ENCODE measurements at places on chromosomes 16 and 17. TPM values are rescaled to one million over a fixed set of nuclear protein-coding genes. Genes with fewer than 3 reads are reported as not detected.

The ASPA gene
- total RNA-seq = 2.2 TPM

GRCh38 chr16:50924759-50925545 lies 183.1 kb downstream of the CYLD start:
- DNase-seq = no peak

GRCh38 chr17:30534938-30535921 lies 58.0 kb downstream of the GOSR1 start:
- no peak for DNase-seq

DNA sequence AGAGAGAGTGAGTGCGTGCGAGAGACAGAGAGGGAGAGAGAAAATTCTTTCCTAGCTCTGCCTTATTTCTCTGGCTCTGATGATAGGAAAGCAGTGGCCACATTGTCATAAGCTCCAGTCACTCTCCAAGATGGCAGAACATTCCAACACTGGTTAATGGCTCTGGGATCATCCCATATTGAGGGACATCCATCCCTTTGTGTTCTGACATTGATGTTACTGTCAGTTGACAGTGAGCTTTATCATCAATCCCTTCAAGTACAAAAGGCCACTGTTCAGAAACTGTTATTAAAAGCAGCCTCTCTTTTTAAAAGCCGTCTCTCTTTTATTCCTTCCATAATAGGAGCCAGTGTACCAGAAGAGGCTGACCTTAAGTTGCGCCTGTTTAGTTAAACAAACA lies 1084.9 kb upstream of the RBFOX1 start:
- DNase-seq = no peak

DNA sequence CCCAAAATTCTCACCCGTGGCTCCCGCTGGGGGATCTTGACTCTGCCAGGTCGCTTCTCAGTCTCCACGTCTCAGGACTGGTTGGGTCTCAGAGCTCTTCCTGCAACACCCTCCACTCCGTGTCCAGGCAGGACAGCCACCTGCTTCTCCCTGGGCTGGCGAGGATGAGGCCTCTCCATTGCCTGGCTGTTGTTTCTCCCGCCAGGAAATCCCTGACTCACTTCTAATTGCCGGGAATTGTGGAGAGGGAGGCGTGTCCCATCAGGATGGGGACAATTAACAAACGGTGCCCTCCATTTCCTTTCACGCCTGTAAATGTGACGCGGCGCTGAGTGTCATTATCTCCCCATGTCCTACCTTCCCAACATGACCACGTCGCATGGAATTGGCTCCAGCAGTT lies 204.5 kb downstream of the RBFOX3 start:
- no peak for DNase-seq

The CETP gene
- not detected for total RNA-seq

GRCh38 chr16:76956394-76956793 lies 234.6 kb upstream of the MON1B start:
- no peak for DNase-seq

The KRT20 gene
- total RNA-seq = not detected

- no peak for DNase-seq
Observed at GRCh38 chr17:81111066-81111465, 54.2 kb upstream of the PVALEF start.

DNA sequence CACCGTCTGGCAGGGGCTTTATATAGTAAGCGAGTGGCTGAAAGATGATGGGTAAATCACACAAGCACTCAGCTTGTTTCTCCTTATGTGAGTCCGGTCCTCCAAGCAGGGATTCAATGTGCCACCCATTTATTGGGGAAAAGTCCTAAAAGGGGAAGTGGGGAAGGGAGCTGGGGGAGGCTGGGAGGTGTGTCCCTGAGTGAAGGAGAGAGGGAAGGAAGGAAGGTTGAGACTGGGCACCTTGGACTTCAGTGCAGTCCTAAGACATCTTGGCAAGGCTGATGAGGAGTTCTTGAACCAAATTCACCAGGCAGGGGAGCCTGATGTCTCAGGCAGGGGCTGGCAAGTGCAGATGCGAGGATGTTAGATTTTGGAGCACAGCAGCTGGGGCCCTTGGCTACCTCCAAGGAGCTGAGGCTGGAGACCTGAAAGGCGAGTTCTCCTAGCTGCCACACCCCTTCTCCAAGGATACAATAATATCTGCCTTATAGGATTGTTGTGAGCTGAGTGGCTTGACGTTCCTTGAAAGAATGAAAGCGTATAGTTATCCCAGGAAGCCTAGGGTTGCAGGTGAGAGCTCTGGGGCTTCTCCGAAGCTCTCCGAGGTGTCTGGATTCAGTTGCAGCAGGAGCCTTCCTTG lies 23.0 kb upstream of the CYLD start:
- DNase-seq = no peak

DNA sequence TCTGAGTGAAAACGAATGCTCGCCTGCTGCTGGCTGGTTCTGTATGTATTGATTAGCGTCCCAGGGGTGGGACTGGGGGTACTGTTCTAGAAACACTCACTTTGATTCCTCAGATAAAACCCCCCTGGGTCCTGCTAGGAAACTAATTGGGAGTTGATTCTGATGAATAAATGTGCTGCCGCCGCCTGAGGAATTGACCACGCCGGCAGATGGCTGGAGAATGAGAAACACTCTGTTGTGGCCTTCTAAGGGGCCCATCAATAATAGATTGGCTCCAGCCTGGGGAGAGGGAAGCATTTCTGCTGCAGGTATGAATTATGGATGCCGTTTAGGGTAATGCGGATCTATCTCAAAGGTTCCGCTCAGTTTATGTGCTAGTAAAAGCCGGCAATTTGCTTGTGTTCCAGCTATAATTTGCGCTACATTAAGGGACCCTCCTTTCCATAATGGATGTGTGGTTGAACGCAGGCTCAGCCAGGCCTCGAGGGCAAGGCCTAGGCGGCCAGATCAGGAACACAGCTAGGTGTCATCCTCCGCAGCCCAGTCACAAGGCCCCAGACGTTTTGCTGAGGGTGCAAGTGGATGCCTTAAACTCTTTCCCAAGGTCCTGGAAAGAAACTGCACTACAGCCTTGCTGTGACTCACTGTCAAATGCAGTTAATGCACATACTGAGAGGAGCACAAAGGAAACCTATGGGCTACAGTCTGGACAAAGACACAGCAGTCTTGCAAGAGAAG lies 132.2 kb upstream of the HS3ST2 start:
- DNase-seq = no peak

DNA sequence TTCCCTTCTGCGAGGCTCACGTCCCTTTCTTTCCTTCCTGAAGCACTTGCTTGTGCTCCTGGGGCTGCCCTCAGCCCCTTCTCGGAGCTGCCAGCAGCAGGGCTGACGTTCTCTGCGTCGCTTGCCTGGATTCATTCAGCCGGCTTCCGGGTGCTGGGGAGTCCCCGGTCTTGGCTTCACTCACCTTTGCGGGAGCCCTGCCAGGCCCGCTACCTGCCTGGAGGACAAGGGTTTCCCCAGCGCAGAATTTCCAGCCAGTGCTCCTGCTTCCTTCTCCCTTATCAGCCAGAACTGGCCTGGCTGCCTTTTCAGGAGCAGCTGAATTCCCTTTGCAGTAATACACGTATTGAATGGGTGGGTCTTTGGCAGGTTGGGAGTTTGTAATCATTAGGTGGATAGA lies 22.1 kb upstream of the IL17C start:
- DNase-seq = no peak

The MEIOC gene
- not detected for total RNA-seq
